ENCODE measurements at places on chromosomes 3 and 15. TPM values are rescaled to one million over a fixed set of nuclear protein-coding genes. Genes with fewer than 3 reads are reported as not detected.

DNA sequence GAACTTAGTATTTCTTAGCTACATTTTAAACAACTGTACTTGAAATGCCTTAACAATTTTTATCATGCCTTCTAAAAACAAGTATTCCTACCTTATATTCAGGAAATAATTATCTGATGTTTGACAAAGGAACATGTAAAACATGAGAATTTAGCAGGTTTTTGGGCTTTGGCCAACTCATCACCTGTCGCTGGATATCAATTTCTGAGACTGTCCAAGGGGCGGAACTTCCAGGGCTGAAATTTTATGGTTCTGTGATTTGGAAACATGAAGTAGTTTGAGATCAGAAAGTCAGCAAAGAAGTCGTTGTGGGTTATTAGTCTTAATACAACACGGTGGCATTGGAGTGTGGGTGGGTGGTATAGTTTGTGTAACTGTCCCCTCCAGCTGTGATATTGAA lies 282.2 kb upstream of the LRRN1 start:
- no peaks in the 10 kb centered on the region for H3K4me1 ChIP-seq
- no peak for DNase-seq
- H3K27ac ChIP-seq, result no peak overlapping the region
- no peaks in the 10 kb centered on the region for H3K36me3 ChIP-seq

- DNase-seq, result peak; percentile 33
- H3K4me1 ChIP-seq, result peaks cover 23% of the 10 kb centered on the region
- no peaks in the 10 kb centered on the region for H3K36me3 ChIP-seq
- H3K27me3 ChIP-seq, result peaks cover 11% of the 10 kb centered on the region
These were observed 37.5 kb upstream of the IQSEC1 start for GRCh38 chr3:13110678-13111116.

DNA sequence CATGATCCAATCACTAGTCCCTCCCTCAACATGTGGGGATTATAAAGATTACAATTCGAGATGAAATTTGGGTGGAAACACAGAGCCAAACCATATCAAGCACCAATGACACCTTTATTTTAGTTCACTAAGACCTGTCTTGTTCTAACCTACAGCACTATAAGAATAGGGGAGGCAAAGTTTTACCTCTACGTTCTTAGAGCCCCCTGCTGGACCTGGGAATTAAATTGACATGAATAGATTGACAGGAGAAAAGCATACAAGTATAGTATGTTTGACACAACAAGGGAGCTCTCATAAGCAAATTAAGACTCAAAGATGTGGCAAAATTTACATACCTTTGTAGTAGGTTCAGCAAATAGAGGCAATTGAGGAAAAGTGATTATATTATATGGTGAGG lies 974.4 kb upstream of the ALCAM start:
- H3K27ac ChIP-seq, result no peak overlapping the region
- H3K36me3 ChIP-seq, result no peaks in the 10 kb centered on the region
- H3K4me1 ChIP-seq, result no peaks in the 10 kb centered on the region
- H3K4me3 ChIP-seq, result no peak overlapping the region
- no peaks in the 10 kb centered on the region for H3K27me3 ChIP-seq

TMCO5A gene
- not detected for total RNA-seq

Data from thymus (tissue), 14 donors.